Left colon (tissue), 2 donors: ENCODE measurements at places on chromosomes 7 and 10. TPM values are rescaled to one million over a fixed set of nuclear protein-coding genes. Genes with fewer than 3 reads are reported as not detected.

The MRLN gene
- total RNA-seq = not detected

The ACTL6B gene
- not detected for total RNA-seq

The GRID2IP gene
- total RNA-seq = 0.75 TPM

The IL15RA gene
- total RNA-seq = 15.4 TPM

The PANK1 gene
- 28.7 TPM for total RNA-seq

The TSPAN33 gene
- total RNA-seq = 4.8 TPM

The LRRTM3 gene
- not detected for total RNA-seq

The HTR5A gene
- total RNA-seq = not detected

The TEX47 gene
- total RNA-seq = not detected

The LRRC27 gene
- total RNA-seq = 6.5 TPM

The AKR1C8 gene
- total RNA-seq = not detected
